ENCODE measurements at places on chromosomes 2 and 18. TPM values are rescaled to one million over a fixed set of nuclear protein-coding genes. Genes with fewer than 3 reads are reported as not detected.

GRCh38 chr2:55952415-55952814 is 28.8 kb upstream of the EFEMP1 start:
- DNase-seq: no peak

GRCh38 chr18:24995056-24995455 is 356.9 kb downstream of the ZNF521 start:
- DNase-seq: no peak

DNA sequence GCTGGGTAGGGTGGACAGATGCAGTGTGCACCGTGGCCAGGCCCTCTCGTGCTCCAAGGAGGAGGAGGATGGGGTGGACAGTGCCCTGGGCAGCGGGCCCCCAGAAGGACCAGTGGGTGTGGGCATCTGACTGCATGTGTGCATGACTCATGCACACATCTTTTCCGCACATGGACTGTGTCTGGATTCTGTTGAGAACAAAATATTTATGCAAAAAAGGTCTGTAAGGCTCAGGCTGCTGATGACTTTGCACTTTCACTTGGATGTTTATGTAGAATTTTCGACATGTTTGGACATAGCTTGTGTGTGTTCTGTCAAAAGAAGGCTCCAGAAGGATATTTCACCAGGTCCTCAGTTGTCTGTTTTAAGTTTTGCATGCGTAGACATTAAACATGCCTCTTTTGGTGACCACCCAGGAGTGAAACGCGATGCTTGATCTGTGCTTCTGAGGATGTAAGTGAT is 45.6 kb downstream of the MTCL1 start:
- DNase-seq: no peak

GRCh38 chr2:70790136-70790828 is at the start of gene FIGLA:
Gene FIGLA, minus strand, starts transcription at chr2:70790643. Its CDS starts 5 bp downstream, at chr2:70790638.
- no peak for DNase-seq

DNA sequence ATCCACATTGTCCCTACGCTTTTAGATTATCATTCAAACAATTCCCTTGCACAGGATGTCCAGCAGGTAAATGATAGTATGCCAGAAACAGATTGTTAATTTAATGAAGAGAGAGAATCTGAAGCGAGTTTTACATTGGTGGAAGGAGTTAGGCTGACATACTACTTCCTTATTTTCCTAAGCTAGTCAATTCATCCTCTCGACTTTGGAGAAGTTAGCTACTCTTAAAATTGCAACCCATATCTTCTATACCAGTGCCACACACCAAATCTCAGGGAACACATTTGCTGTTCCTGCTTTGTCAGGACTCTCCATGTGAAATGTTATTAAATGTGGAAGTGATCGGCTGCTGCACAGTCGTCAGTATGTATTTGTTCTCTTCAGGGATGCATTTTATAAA is 249.2 kb downstream of the NAPG start:
- no peak for DNase-seq

GRCh38 chr2:204663816-204664425 is 118.6 kb downstream of the PARD3B start:
- DNase-seq: no peak

DNA sequence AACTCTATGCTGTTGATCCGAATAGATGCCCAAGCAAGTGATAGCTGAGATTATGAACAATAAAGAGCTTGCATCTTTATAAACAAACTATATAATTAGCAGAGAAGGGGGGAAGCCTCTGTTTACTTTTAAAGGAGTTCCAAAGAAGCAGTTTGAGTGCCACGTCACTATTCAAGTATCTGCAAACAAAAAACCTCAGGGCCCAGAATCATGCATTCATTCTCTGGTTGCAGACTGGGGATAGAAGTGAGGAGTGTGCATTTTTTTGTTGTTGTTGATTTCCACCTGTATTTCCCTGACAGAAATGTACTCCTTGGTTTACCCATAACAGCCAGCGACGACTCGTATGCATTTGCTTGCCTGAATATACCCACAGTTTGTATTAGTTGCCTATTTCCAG is 264.3 kb downstream of the PTGR3 start:
- no peak for DNase-seq

The HAAO gene
- 1.5 TPM for total RNA-seq

The GRHL1 gene
- total RNA-seq: 11.7 TPM

The CDH20 gene
- not detected for total RNA-seq

Data from Calu3 (cell line).